NB4 (cell line): ENCODE measurements at places on chromosomes 2 and 18.

- no peak for DNase-seq
Observed at GRCh38 chr18:37175727-37176620, 347.0 kb downstream of the KIAA1328 start.

GRCh38 chr2:238370094-238370822 lies 49.9 kb downstream of the TRAF3IP1 start:
- DNase-seq = no peak

GRCh38 chr18:34933909-34934661 lies 107.1 kb upstream of the MAPRE2 start:
- no peak for DNase-seq

GRCh38 chr2:112092286-112093041 lies 37.4 kb downstream of the TMEM87B start:
- no peak for DNase-seq

- DNase-seq = no peak
Observed at GRCh38 chr2:11437602-11438001, 28.4 kb downstream of the E2F6 start.

DNA sequence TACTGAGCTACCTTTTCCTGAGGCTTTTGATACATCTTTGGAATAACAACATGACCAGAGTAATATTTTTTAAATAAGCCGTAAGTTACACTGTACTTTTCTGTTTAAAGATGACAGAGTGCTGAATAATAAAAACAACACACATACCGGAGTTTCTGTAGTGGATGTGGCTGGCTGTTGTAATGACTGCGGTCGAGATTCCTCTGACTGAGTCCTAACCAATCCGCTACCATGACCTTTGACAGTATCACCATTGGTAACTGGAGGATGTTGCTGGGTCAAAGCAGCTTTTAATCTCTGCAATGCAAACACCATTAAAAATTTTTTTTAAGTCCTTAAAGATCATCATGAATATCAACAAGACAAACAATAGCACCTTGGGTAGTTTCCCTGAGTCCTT lies 70.7 kb downstream of the ATF2 start:
- DNase-seq = no peak

DNA sequence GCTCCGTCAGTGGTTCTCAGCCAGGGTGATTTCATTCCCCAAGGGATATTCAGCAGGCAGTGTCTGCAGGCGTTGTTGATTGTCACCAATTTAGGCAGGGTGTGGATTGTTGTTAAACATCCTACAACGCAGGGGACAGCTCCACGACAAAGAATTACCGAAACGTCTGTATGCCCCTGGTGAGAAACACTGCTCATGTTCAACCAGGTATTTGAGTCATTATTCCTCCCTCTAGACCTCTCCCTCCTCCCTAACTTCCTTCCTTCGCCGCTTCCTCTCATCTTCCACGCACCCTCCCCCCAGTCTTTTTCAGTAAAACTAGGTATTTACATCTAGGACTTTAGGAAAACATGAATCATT lies 50.8 kb downstream of the NCK2 start:
- DNase-seq = peak; percentile 87

GRCh38 chr2:183227176-183227575 lies 102.9 kb downstream of the NUP35 start:
- no peak for DNase-seq
